CD4-positive, alpha-beta T cell treated with Interleukin-15 for 4 hours (primary cell): ENCODE measurements at places on chromosomes 6 and 20.

GRCh38 chr6:46306431-46306830 lies 135.7 kb upstream of the ENPP5 start:
- DNase-seq: no peak

- DNase-seq: no peak
Measured at GRCh38 chr6:27553123-27553904, 80.4 kb upstream of the ZNF184 start.

GRCh38 chr6:117546674-117547073 lies 55.6 kb downstream of the GOPC start:
- no peak for DNase-seq

DNA sequence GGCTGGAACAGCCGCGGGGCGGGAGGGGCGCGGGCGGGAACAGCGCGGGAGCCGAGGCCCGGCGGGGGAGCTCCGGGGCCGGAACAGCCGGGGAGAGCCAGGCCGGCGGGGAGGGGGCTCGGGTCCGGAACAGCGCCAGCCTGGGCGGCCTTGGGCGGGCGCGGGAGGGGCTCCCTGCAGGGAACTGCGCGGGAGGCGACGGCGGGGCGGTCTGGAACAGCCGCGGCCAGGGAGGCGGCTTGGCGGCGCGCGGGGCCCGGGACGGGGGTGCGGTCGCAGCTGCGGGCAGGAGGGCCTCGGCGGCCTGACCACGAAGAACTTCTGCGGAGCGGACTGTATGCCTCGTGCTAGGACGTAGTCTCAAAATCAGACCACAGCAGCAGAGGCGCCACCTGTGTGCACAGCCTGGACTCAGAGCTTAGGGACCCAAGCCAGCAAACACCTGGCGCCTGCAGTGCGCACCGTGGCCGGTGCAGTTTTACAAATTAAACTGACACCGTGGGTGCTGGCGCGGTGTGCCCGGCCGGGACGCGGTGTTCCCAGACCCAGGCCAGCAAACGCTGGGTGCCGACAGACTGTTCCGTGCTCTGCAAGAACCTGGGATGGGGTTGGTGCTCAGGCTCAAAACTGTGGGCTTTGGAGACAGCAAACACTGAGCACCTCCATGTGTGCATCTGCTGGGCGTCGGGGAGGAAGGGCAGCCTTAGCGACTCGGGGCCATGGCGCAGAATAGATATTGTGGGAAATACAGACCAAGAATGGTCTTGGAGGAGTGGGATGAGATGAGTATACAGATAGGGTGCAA lies 572 bp downstream of the ZNF341 start:
- DNase-seq: peak; percentile 88

GRCh38 chr6:25223490-25223991 lies 55.6 kb upstream of the CARMIL1 start:
- peak; percentile 63 for DNase-seq
